NCI-H748 treated with DMSO at 0.1 percent for 48 hours (cell line): ENCODE measurements at places on chromosomes 1 and 21.

- DNase-seq = no peak
Observed at GRCh38 chr1:100649146-100649545, 70.4 kb upstream of the VCAM1 start.

DNA sequence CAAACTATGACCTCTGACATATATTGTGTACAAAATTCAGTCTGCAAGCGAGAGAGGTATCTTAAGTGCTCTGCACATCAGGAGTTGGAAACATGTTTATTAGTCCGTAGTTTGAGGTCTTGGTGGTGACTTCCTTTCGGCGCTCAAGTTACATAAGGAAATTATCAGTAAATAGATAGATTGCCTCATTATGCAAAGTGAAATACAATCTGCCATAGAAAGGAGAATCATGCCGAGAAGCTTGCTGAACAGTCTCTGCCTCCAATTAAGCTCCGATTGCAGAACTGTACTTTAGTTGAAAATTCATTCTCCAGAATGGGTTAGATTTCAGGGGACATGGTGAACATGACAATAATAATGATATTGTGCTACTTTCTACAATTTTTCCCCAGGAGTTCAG, 271.8 kb downstream of the BRINP2 start:
- peak; percentile 63 for DNase-seq

- DNase-seq = no peak
Observed at GRCh38 chr1:117732956-117733355, 127.1 kb downstream of the TENT5C start.

- no peak for DNase-seq
Observed at GRCh38 chr1:172154551-172154950, 265.9 kb upstream of the C1orf105 start.

- DNase-seq = no peak
Observed at GRCh38 chr1:80706526-80706925, 1094.2 kb upstream of the ADGRL2 start.

DNA sequence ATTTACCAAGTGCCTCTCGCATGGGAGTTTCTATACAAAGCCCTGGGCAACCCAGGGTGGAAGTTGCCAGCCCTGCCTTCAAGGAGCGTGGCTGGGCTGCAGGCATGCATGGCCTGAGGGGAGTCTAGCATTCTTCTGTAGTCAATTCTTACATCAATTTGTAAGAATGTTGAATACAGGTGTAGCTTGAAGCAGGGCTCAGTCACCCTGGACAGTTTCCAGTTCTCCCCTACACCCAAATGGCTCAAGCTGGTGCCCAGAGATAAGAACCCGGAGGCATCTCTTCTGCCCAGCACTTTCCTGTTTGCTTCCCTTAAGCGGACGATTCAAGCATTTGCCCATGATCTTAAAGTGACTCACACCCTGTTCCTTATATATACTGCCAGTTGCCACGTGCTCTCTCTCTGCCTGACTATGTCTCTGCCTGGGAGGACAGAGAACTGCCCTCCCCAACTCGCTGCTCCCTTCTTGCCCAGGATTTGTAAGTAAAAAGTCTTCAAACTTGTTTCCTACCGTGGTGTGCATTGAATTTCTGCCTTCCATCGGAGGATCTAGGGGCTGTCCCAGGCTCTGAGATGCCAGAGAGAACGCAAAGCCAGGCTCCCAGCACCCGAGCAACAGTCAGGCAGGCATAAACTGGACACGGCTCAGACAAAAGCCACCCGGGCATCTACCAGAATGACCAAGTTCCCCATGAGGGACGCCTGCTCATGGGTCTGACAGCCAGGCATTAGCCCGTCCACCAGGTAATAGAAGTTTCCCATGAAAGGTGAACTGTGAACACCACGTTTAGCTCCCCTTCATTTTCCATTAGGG, 50.9 kb upstream of the AJAP1 start:
- DNase-seq = no peak

- no peak for DNase-seq
Observed at GRCh38 chr1:220317161-220317560, 44.9 kb upstream of the RAB3GAP2 start.

DNA sequence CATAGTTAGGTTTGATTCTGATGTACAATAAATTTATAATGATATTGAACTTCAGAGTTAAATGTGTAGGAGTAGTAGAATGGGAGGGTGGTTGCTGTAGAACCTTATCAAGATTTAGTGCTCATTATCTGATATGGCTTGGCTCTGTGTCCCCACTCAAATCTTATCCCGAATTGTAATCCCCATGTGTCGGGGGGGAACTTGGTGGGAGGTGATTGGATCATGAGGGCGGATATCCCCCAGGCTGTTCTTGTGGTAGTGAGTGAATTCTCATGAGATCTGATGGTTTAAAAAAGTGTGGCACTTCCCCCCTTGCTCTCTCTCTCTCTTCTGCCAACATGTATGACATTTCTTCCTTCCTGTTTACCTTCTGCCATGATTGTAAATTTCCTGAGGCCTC, 265.5 kb downstream of the GRIK1 start:
- no peak for DNase-seq

DNA sequence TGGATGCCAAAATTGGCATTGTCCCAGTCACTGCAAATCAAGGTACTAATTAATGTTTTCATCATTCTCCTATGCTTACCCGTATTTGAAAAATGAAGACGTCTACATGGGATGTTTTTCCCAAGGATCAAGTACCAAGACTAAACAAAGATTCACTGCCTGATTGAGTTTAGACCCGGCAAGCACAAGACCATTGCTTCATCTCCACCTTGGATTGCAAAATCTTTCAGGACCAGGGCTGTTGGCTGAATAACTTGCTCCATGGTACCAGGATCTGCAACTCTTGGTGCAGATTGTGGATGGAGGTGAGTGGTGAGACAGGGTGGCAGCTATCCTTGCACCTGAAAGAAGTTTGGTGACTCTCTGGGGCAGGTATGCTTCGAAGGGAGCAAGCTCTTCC, 122.5 kb upstream of the ETS2 start:
- DNase-seq = no peak

DNA sequence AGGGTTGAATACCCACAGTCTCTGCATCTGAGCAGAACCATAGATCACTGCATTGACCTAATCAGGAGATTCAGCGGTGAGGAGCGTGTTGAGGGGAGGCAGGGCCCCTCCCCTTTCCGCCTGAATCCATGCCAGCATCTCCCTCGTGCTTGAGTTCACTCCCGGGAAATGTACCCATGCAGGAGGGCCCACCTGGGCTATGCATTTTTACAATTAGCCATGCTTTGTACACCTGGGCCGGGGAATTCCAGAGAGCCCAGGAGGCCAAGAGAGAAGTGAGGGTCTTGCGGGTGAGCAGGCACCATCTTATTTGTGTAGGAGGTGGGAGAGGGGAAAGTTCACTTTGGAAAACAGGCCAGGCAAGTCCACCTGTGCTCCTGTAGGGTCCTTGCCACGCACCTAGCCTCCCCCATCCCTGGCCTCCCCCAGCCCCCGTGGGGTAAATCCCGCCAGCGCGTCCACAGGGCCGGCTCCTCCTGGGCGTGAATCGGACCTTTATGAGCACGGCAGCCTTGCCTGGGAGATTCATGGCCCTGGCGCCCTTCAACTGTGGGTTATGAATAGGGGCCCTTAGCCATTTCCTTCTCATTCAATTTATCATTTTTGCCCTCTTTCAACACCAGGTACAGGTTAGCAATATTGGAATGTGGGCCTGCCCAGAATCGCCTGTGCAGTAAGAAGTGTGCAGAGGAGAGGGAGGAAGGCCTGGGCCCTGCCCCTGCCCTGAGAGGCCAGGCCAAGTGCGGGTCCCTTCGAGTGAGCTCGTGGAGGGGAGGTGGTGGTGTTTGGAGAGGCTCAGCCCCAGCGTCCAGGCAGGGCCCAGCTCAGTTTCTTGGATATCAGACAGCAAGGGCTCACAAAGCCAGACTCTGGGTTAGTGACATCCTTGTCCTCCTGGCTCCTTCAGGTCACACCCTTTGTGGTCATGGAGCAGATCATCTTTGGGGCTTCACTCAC, 84.4 kb upstream of the ACTRT2 start:
- DNase-seq = no peak

GRCh38 chr1:65698590-65698989, 94.1 kb upstream of the PDE4B start:
- DNase-seq = no peak

DNA sequence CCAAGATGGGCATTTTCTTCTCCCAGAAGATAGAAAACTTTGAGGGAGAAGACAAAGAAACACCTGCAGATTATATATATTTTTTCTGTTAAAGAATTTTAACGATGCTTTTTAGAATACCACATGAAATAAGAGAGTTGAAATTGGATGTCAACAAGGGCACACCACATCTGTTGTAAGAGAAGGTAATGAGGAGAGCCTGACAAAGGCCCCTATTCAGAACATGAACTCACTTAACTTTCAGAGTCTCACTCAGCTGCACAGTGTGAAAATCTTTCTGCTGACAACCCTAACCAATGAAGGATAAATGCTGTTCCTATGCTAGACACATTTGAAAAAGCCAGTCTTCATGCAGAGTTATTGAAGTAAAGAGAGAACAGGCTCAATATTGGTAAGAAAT, 7.3 kb downstream of the KRTAP22-2 start:
- no peak for DNase-seq

GRCh38 chr1:183074215-183074614, 51.0 kb downstream of the LAMC1 start:
- no peak for DNase-seq

- no peak for DNase-seq
Observed at GRCh38 chr1:206001476-206001888, 1.7 kb downstream of the RAB7B start.

GRCh38 chr1:248127653-248128052, 17.3 kb upstream of the OR2M5 start:
- no peak for DNase-seq

GRCh38 chr1:156901590-156901900, 8.0 kb downstream of the PEAR1 start:
- no peak for DNase-seq

DNA sequence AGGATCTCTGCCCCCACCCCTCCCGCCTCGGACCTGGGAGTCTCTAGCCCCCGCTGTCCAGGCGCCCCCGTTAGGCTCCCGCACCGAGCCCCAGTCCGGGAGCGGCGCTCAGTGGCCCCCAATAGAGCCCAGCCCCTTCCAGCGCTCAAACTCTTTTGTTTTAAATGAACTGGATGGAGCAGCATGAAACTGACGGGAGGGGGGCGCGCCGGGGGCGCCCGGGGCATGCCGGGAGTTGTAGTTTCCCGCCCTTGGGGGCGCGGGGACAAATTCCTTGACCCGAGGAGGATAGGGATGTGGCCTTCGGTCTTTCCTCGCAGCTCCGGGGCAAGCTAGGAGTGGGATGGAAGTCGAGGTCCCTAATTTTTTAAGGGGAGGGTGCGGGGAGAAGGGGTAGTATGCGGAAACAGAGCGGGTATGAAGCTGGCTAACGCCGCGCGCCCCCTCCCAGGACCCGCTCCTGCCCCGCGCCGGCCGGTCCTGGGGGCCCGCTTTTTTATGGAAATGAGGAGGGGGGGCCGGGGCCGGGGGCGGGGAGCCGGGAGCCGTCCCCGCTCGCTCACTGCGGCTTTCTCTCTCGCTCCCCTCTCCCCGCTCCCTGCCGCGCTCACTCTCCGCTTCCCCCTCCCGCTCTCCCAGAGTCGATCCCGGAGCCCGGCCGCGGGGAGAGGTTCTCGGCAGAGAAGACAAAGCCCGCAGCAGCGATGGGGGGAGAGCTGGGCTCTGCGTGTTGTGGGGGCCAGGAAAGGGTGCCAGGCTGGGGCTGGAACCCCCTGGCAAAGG, at the start of gene MEX3A:
MEX3A (minus strand) TSS at position 157 of the 783 bp plus-strand sequence. CDS start 467 bp downstream, outside the sequence.
- peak; percentile 53 for DNase-seq

DNA sequence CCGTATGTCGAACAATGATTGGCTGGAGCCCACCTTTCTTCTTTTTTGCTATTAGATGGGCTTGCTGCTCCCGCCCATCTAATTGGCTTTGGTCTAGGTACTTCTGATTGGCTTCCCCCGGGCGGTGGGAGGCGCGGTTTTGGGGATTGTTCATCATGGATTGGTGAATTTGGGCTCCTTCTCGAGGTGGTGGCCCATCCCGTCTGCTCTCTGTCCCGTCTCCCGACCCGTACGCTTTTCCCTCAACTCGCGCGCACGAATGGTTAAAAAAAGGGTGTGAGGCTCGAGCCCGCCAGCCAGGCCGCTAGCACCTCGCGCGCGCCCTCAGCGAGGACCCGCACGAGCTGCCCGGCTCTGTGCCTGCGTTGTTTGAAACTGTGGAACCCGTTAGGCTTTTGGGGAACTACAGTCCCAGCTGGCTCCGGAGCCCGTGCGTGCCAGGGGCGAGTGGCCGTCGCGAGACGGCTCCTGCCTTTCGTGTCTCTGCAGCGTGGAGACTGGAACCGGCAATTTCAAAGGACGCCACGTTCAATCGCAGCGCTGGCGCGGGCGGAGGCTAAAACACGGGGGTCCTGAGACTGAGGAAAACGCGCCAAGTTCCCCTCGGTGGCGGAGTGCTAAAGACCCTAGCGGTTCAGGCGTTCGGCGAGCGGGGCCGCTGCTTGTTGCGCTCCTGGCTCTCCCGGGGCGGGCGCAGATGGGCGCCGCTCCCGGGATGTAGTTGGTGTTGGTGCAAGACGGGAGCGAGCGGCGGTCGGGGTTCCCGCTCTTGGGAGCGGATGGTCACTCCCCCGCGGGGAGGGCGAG, at the start of gene USP1:
USP1 (plus strand) TSS at position 584 of the 807 bp plus-strand sequence. CDS start 2,819 bp downstream, outside the sequence.
- peak; percentile 99 for DNase-seq
